Naive thymus-derived CD4-positive, alpha-beta T cell (primary cell): ENCODE measurements at places on chromosomes 13 and 19. TPM values are rescaled to one million over a fixed set of nuclear protein-coding genes. Genes with fewer than 3 reads are reported as not detected.

OLFM4 gene
- polyA plus RNA-seq, result not detected

GRCh38 chr13:100836711-100837110 is 162.1 kb upstream of the TMTC4 start:
- no peak for DNase-seq

RFPL4A gene
- polyA plus RNA-seq, result not detected

- DNase-seq, result no peak
These were observed 283.4 kb upstream of the KLHL1 start for GRCh38 chr13:70391678-70392077.

DNA sequence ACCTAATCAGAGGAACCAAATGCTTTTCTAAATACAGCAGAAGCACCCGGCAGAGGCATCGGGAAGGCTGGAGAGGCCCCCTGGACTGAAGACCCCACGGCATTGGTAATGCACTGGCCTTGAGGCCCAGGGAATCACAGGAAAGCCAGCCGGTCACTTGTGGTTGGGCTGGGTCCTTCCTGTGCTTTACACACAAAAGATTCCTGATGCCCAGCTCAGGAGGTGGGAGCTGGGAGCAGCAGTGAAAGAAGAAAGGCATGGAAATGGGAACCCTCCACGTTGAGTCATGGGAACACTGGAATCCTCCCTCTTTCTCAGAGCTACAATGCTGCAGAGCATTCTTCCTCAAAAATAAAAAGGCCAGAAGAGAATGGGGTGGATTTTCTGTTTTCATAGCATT is 126.4 kb downstream of the TNFRSF19 start:
- no peak for DNase-seq

DNA sequence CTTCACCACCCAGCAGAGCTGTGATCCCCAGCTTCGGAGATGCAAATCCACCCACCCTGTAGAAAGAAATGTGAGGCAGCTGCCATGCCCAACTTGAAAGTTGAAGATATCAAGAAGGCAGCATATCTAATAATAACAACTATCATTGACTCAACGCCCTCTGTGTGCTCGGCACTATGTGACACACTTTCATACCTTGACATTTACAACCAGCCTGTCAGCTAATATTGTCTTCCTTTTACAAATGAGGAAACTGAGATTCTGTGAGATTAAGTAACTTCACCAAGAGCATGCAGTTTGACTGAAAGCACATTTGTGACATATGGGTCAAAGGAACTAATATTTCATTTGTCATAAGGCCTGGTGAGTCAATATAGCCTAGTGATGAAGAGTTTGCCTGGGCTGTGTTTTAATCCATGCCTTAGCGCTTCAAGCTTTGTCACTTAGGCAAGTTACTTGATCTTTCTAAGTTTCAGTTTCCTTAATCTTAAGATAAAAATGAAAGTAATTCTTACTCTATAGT is 137.0 kb downstream of the FLT1 start:
- DNase-seq, result no peak

- peak; percentile 83 for DNase-seq
These were observed 2.5 kb downstream of the ATP5F1D start for GRCh38 chr19:1243768-1244692.

DNA sequence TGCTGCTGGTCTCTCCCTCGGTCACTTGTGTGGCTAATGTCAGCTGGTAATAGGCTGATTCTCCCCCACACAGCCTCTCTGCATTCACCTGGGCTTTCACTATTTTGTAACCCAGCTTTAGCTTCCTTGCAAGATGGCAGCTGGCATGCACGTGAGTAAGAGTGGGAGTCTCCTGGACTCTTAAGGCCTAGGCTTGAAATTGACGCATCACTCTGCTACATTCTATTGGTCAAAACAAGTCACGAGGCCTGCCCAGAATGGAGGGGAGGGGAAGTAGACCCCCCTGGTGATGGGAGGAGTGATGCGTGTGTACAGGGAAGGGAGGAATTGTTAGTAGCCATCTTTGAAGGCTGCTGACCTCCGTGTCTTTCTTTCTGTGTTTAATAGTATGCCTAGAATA is 24.9 kb upstream of the PNMA8B start:
- DNase-seq, result no peak

DNA sequence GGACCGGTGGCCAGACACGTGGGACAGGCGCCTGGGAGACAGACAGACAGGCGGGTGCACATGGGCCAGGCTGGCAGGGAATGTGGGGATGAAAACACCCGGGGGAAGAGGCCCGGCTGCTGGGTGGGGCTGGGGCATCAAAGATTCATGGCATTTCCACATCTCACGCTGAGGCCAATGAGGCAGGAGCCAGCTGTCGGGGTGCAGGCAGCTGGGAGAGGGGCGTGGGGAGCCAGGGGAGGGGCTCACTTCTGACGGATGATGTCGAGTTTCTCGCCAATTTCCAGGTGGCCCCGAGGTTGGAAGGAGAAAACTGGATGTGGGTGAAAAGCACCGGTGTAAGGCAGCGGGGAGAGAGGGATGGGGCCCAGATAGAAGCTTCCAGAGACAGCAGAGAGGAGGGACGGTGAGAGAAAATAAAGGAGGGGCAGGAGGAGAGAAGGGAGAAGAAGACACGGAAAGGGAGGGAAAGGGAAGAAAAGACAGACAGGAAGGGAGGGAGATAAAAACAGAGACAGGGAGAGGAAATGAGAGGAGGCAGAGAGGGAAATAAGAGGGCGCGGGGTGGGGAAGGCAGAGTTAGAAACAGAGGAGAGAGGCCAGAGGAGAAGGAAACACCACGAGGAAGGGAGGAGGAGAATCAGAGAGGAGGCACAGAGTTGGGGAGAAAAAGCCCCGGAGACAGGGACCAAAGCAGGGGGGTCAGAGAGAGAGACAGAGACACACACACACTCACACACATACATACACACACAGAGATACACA is 8.0 kb upstream of the CCER2 start:
- DNase-seq, result no peak

- DNase-seq, result no peak
These were observed 86.7 kb downstream of the MBNL2 start for GRCh38 chr13:97308735-97309429.

DNA sequence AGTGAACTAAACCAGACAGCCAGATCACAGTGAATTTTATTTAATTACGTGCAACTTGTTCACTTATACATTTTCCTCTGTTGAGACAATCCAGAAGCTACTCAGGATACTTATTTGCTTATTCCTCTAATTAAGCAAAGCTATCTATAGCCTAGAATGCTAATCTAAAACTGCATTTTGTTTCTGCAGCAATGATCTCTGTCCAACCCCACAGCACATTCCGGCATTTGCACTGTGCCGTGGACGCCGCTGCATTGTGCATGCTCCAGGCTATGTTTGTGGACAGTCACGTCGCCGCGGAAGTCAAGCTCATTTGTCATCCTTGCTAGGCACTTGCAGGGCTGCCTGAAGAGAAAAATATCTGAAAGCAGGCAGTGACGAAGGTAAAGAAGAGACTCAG is 406.9 kb downstream of the RFC3 start:
- DNase-seq, result no peak

FAM124A gene
- not detected for polyA plus RNA-seq

IL4I1 gene
- polyA plus RNA-seq, result not detected

DNA sequence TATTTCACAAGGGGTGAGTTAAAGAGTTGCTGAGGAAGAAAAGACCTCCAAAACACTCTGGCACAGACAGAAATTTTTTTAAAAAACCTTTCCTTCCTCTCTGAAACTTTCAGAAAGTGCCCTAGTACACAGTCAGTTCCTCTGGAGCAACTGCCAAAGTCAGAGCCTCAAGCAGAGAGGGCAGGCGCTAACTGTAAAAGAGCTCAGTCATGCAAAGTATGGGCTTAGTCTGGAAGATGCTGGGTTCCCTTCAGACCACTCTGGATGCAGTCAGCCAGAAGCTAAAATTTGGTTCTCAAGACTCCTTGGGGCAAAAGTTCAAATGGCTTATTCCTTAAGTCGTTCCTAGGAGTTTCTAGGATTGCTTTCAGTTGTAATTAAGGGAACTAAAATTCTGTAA is 671.6 kb downstream of the PCDH9 start:
- DNase-seq, result no peak

- peak; percentile 68 for DNase-seq
These were observed 4.6 kb downstream of the MIDN start for GRCh38 chr19:1252821-1253513.

ZSCAN22 gene
- 3.6 TPM for polyA plus RNA-seq

DNA sequence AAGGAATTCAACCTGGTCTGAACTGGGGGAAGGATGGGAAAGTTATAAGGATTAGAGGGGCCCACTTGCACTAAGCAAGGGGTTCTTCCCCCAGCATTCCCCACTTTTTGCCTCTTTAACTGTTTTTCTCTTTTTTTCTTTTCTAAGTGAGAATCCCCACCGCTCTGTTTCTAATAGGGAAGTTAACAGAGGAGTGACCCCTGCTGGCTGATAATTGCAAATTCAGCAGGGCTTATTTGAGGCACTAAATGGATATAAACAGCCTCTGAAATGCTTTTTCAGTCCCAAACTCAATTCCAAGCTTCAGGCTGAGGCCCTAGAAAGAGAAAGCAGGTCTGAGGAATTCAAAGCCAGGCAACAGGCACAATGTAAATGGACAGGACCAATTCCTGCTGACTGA is 38.2 kb upstream of the CEACAM21 start:
- DNase-seq, result no peak

DNA sequence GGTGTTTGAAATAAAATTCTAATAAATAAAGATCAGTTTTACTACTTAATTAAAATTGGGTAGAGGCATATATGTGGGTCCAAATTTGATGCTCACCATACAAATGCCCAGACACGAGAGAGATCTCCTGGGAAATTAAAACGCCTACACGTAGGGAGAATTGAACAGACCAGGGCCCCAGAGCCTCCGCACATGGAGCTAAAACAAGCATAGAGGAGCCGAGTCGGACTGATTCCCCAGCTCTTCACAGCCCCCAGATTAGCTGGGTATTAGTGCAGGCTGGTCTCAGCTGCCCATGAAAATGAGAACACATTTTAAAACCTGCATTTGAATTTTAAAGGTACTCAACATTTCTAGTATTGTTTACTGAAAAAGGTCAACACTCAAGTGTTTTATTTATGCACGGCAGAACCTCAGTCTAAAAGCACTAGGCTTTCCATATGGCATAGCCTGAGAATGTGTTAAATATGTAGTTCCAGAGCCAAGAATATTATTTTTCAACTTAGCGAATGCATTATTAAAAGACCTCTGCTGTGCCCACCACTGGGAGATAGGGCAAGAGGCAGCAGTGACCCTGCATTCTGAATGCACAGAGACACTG is 344.8 kb downstream of the ENOX1 start:
- no peak for DNase-seq

- no peak for DNase-seq
These were observed 139.2 kb downstream of the KDM4B start for GRCh38 chr19:5108123-5108596.

PSG5 gene
- not detected for polyA plus RNA-seq

GRCh38 chr19:795073-795611 is 2.1 kb upstream of the PTBP1 start:
- DNase-seq, result no peak

DNA sequence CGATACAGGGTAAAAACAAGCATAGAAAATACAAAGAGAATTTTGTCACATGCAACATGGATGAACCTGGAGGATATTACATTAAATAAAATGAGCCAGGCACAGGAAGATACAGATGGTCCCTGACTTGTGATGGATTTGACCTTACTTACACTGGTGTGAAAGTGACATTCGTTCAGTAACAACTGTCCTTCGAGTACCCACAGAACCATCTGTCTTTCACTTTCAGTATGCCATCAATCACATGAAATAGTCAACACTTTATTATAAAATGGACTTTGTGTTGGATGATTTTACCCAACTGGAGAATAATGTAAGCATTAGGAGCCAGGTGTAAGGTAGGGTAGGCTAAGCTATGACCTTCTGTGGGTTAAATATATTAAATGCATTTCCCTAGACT is 51.5 kb downstream of the ZNF787 start:
- no peak for DNase-seq

- DNase-seq, result peak; percentile 89
These were observed 1.3 kb downstream of the HCST start for GRCh38 chr19:35903550-35904179.

- DNase-seq, result no peak
These were observed 20.3 kb upstream of the GGACT start for GRCh38 chr13:100608906-100609305.

GRCh38 chr13:110485604-110486003 is 75.9 kb downstream of the RAB20 start:
- DNase-seq, result no peak

- DNase-seq, result no peak
These were observed 1.2 kb downstream of the PCDH9 start for GRCh38 chr13:67228916-67229315.

GRCh38 chr19:50778906-50779430 is 8.7 kb downstream of the GPR32 start:
- DNase-seq, result no peak

- no peak for DNase-seq
These were observed 625 bp downstream of the ZFP82 start for GRCh38 chr19:36417752-36418286.

GRCh38 chr13:49220036-49220855 is at the start of gene MLNR:
MLNR (plus strand) TSS chr13:49220338; CDS start chr13:49220338, 0 bp downstream.
- DNase-seq, result peak; percentile 17

CEACAM16 gene
- polyA plus RNA-seq, result not detected

DNA sequence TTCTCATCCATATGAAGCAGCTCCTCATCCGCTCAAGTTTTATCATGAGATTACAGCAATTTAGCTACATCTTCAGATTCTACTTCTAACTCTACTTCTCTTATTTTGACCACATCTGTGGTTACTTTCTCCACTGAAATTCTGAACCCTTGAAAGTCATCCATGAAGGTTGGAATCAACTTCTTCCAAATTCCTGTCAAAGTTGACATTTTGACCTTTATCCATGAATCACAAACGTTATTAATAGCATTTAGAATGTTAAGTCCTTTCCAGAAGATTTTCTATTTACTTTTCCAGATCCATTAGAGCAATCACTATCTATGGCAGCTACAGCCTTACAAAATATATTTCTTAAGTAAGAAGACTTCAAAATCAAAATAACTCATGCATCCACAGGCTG is 421.7 kb upstream of the GPC6 start:
- DNase-seq, result no peak

GRCh38 chr13:31409678-31410356 is 210.0 kb downstream of the B3GLCT start:
- no peak for DNase-seq

GRCh38 chr19:23052349-23052748 is 49.4 kb upstream of the ZNF728 start:
- no peak for DNase-seq
